ENCODE measurements at places on chromosomes 1 and 21. TPM values are rescaled to one million over a fixed set of nuclear protein-coding genes. Genes with fewer than 3 reads are reported as not detected.

DNA sequence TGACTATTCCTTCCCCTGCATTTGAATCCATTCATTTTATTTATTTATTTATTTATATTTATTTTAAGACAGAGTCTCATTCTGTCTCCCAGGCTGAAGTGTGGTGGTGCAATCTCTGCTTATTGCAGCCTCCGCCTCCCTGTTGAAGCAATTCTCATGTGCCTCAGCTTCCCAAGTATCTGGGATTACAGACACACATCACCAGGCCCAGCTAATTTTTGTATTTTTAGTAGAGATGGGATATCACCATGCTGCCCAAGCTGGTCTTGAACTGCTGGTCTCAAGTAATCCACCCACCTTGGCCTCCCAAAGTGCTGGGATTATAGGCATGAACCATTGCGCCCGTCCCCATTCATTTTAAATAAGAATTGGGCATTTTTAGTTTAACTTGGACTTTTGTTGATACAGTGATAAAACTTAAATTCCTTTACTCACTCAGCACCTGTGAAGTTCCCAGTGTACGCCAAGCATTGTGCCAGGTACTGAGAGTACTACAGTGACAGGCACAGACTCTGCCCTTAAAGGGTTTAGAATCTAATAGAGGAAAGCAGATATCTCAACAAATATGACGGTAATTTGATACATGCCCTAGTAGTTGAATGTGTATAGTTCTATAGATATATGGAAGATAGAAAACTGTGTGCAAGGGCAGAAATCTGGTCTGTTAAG lies 90.5 kb downstream of the PTPRC start:
- H3K36me3 ChIP-seq, result peaks cover 59% of the 10 kb centered on the region
- H3K27me3 ChIP-seq, result no peaks in the 10 kb centered on the region
- H3K27ac ChIP-seq, result peak overlapping the region; percentile 84
- H3K4me3 ChIP-seq, result no peak overlapping the region
- no peak for DNase-seq

The RHEX gene
- total RNA-seq, result 0.52 TPM

The HLX gene
- 0.33 TPM for total RNA-seq

The KIF26B gene
- total RNA-seq, result 0.08 TPM

DNA sequence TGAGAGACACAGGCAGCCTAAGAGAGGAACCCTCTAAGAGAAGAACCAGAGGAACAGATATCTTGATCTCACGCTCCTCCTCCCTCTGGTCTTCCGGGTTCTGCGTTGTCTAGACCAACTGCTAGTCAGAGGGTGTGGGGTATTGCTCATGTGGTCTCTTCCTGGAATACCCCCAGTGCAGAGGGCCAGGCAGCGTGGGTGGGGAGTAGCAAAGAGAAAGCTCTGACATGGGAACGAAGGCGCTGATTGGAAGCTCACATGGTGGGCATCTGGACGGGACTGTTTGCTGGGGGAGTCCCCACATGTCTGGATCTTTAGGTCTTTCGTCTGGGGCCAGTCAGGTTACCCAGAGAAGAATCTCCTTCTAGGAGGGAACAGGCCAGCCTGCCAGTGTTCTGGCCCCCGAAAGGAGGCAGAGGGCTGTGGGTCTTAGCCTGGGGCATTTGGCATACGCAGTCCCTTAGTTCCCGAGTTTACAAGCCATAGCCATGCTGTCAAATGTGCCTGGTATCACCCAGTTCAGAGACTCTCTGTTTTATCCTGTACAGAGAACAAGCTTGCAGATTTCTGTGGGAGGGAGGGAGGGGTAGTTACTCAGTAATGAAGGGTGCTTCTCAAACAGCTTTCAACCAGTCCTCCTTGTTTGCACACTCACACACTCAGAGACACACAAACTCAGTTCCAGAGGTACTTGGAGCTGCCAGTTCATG lies 18.3 kb upstream of the IL6R start:
- H3K36me3 ChIP-seq, result no peaks in the 10 kb centered on the region
- DNase-seq, result peak; percentile 71
- H3K4me1 ChIP-seq, result peaks cover 35% of the 10 kb centered on the region
- no peaks in the 10 kb centered on the region for H3K27me3 ChIP-seq
